Stimulated activated CD8-positive, alpha-beta memory T cell treated with anti-CD3 and anti-CD28 coated beads, Interleukin-15, amount 100 ng/mL, for 24 hours (primary cell): ENCODE measurements at places on chromosomes 13 and 19.

DNA sequence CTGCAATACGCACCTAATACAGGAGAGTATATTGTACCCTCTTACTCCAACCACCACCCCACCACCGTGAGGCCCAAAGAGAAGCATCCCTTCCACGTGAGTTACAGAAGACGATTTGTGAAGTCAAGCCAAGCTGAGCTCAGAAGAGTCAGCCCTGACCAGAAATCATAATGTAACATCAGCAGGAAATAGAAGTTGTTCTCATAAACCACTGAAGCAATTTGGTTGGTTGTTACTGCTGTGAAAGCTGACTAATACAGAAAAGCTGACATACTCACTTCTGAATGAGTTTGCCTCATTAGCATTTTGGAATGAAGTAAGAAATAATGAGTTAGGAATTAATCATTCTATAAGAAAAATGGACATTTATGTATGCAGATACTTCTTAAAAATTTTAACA, 749.4 kb upstream of the SLC10A2 start:
- no peak for DNase-seq

- DNase-seq, result peak; percentile 1
Measured at GRCh38 chr19:53365899-53366493, 491 bp downstream of the ZNF525 start.

- no peak for DNase-seq
Measured at GRCh38 chr13:48708764-48709163, 55.0 kb downstream of the CYSLTR2 start.

GRCh38 chr13:63446329-63446728, 2030.7 kb upstream of the PCDH20 start:
- no peak for DNase-seq

GRCh38 chr13:63093907-63094469, 1678.3 kb upstream of the PCDH20 start:
- no peak for DNase-seq

GRCh38 chr13:97188207-97188606, 33.9 kb upstream of the MBNL2 start:
- no peak for DNase-seq

DNA sequence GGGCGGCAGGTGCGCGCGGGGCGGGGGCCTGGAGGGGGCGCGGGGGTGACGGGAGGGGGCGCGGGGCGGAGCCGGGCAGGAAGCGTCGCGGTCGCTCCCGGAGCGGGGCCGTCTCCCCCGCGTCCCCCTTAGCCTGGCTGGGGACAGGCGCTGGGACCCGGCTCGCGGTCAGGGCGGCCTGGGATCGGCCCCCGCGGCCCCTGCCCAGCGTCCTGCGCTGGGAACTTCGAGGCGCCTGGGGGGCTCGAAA, 74.7 kb upstream of the MCF2L start:
- DNase-seq, result no peak

DNA sequence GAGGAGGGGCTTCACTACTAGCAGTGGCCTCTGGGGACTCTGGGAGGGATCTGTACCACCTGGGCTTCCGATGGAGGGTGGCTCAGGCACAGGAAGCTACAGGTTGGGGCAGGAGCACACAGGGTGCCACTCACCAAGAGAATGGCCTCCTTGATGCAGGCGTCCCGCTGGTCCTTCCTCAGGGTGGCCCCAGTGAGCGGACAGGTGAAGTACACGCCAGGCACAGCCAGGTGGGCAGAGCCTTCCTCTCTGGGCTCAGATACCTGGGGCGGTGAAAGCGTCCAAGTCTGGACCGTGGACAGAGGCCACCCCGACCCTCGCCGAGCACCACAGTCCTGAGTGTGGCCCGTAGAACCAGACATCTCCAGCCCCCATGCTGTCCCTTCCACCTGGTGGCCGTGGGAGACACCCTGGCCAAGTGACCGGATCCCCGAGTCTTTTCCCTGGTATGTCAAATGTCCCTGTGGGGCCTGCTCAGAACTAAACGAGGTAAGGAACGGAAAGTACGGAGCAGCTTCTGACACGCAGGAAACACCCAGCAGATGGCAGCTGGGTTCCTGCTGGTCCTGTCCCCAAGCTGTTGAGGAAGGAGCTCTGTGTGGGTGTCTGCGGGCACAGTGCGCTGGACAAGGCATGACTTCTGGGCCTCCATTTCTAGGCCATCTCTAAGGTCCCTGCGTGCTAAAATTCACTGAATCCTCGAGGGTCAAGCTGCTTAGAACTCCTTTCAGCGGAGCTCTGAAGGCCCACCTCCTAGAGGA, 5.2 kb downstream of the UBXN6 start:
- DNase-seq, result no peak

- DNase-seq, result no peak
Measured at GRCh38 chr13:41231786-41232185, 31.6 kb downstream of the MTRF1 start.

GRCh38 chr13:110713981-110714796, 689 bp downstream of the ING1 start:
- DNase-seq, result peak; percentile 43

DNA sequence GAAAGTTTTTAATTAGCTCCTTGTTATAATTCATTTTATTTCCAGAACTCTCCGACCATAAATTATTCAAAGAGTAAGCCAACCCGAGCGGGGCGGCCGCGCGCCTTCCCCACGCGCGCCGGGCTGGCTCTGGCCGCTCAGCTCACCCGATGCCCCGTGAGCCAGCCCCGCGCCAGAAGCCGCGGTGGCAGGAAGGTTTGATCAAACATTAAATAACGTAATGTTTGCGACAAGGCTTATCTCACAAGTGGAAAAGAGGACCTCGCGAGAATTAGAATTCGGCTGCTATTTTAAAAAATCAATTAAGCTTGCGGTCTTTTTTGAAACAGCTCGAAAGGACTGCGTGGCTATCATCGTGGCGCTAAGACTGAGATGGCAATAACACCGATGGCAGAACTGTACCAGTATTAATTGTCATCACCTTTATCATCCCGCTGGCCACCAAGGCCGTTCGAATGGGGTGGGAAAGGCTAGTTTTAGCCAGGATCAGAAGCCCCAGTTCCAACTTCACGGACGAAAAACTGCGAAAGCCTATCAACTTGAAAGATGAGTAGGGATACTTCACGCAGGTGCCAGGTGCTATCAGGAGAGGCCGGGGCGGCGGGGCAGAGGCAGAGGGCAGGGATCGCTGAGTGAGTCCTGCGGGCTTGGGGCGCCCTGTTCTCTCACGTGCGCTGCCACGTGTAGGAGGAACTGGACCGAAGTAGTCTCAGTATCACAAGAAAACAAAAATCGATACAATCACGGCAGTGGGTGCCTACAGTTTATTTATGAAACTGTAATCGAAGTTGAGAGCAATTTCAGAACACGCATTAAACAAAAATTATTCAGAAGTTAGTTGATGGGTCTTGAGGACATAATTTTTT, 6.4 kb downstream of the POU4F1 start:
- no peak for DNase-seq

DNA sequence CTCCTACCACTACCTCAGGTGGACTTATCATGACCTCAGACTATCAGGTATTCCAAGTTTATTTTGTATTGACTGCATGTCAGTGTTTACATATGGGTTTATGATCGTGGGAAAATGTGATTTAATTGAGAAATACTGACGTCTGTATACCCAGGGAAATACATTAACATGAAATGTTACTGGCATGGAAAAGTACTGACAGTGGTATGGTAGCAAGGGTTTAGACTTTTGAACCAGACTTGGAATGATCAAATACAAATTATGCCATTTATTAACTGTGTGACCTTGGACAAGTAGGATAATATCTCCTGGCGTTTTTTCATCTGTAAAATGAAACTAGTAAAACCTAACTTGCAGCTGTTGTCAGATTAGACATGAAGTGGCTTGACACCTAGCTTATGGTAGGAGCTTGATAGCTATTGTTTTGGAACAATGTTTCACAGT, 147.7 kb downstream of the CDK8 start:
- no peak for DNase-seq

DNA sequence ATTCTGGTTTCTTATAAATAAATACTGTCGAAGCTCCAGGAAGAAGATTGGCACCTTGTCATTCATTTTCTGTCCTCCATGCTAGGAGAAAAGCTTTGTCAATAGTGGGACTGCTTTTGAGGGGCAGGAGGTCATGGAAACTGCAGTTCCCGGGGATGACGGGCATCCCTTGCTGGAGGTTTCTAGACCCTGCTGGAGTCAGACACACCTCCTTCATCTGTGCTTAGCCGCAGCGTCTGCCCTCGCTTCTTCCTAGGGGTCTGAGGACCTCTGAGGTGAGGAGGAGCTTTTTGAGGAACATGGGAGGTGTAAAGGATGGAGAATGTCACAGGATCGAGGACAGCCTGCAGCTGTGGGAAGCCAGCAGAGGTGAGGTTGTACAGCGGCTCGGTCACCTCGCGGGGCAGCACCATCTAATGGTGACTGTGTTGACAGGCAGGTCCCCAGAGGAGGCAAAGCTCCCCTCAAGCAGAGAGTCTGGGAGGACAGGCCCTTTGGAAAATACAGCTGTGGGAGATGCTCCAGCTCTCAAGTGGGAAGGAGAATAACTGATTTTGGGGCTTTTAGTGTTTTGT, 172.7 kb upstream of the RNF113B start:
- DNase-seq, result no peak

DNA sequence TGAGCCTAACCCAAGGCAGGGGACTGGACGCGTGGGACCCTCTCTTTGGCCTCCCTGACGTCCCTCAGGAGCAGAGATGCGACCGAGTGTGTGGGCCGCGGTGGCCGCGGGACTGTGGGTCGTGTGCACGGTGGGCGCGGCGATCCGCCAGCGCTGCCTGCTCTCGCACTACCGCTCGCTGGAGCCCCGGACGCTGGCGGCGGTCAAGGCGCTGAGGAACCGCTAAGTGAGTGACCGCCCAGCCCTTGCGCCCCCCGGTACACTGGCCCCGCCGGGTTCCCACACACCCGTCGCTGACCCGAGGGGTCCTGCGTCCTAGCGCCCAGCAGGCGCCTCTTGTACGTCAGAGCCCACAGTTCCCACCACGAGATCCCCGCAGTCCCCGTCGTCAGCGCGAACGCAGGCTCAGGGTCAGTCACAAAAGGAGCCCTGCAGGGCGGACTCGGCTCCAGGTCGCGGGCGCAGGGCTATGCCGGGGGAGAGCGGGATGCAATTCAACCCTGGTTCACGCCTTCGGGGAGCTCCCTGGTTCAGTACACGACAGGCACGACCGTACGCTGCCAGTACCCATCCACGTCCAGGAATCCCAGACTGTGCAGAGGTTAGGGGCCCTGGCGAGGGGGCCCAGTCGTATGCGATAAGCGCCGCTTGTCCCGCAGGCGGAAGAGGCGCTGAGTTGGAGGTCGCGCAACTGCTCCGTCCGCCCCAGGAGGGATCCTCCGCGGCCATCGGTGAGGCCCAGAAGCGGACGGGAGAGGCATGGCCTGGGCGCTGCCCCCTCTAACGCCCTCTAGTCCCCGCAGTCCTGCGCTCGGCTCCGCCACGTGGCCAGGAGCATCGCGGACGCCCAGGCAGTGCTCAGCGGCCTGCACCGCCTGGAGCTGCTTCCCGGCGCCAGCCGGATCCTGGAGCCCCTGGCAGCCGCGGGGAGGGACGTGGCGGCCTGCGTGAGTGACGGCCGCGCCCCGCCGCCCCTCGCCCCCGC, 3.6 kb upstream of the IFNL2 start:
- no peak for DNase-seq

DNA sequence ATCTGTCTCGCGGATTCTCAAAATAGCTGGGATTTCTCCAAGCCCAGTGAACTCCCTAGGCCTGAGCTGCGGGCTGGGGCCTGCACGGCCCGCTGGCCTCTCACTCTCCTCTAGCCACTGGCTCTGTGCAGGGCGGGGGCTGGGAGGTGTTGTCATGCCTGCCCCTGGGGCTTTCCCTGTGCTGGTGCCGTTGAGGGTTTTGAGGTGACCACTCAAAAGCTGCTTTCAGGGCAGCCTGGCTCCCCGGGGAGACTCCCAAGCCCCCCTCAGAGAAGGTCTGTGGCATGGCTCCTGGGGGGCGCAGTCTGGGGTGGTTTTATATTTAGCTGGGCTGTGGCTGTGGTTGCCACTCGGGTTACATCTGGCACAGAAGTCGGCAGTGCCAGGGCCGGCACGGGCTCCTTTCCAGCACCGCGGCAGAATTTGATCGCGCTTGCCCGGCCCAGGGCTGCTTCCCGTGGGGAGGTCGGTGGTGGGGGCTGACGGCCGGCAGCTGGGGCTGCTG, 10.0 kb downstream of the NDUFB7 start:
- DNase-seq, result no peak

DNA sequence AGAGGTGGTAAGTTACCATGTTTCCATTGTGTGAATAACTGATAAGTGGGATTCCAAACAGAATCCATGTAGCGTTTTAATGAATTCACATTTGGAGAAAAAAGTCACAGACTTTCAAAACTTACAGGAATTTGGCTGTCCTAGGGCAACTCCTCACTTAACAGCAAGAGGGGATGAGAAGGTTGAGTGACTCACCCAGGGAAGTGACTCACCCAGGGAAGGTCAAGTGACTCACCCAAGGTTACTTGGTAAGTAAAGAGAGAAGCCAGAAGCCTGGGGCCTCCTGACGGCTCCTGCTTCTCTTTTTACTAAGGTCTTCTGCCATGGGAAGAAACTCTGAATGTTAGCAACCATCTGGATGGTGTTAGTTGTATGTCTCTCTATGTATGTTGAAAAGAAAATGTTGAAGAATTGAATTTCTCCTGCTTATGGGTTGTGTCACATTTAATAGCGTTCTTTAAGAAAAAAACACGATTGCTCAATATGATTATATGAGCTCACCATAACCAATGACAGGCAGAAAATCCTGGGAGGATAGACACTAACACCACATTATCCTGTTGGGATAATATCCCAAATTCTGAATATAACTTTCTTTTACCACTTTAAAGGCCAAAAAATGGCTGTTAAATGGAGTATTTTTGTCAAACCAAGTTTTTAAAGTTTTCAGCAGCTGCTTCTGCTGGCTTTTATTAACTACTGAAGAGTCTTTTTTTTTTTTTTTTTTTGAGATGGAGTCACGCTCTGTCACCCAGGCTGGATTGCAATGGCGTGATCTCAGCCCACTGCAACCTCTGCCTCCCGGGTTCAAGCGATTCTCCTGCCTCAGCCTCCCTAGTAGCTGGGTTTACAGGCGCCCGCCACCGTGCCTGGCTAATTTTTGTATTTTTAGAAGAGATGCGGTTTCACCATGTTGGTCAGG, 195.6 kb downstream of the GGACT start:
- DNase-seq, result peak; percentile 4

DNA sequence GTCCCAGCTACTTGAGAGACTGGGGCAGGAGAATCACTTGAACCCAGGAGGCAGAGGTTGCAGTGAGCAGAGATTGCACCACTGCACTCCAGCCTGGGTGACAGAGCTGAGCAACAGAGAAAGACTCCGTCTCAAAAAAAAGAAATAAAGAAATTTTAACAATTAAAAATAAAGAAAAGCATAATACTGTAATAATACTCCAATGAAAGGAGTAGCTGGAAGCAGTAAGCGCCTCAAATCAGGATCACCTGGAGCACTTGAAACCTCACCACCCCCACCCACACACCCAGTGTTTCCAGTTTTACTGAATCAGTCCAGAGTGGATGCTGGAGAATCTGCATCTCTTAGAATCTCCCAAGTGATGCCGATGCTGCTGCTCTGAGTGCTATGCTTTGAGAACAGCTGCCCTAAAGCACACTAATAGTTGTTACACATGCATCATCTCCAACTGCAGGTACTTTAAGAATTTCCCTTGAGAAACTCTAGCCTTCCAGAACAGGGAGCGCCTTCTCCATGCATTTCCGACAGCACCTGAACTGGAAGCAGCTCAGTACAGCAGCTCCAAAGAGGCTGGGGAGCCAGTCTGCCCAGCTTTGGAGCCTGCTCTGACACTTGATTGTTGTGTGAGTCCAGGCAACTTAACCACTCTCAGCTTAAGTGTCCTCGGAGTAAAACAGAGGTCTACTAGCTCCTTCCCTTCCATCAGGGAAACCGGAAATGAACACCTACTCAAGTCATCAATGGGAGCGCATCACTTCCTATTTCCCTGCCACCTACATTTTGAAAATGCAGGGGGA, 2.9 kb downstream of the ABCC4 start:
- no peak for DNase-seq

- DNase-seq, result no peak
Measured at GRCh38 chr13:75512253-75512652, 25.4 kb downstream of the COMMD6 start.
